ENCODE measurements at places on chromosomes 6 and 20.

DNA sequence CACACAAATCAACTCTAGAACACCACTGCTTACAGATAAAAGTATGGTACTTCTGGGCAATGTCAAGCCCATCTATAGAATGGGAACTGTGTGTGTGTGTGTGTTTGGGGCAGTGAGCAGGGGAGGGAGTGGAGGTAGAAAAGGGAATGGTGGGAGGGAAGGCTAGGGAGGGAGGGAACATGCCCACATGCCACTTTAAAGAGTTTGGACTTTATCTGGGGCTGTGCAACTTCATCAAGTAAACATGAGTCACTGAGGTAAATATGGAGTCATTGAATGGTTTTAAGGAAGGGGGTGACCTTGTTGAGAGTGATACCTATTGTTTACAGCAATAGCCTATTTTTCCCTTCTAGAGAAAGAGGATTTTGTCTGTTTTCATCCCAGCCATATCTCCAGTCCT is 22.5 kb upstream of the RNGTT start:
- DNase-seq: no peak

GRCh38 chr20:50508171-50508755 is 1.9 kb upstream of the PTPN1 start:
- DNase-seq: no peak

DNA sequence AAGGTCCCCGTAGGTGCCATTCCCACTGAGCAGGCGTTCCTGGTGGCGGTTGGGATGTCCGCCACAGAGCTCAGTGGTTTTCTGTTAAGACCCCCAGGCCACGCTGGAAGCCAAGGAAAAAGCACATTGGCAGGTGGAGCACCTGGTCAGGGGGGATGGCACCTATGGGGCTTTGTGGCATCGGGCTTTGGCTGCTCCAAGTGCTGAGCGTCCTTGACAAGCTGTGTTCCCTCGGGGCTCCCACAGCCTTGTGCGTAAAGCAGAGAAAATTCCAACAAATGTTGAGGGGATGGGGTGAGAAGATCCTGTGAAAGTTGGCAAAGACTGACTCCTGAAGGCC is 135.4 kb downstream of the JPH2 start:
- no peak for DNase-seq

DNA sequence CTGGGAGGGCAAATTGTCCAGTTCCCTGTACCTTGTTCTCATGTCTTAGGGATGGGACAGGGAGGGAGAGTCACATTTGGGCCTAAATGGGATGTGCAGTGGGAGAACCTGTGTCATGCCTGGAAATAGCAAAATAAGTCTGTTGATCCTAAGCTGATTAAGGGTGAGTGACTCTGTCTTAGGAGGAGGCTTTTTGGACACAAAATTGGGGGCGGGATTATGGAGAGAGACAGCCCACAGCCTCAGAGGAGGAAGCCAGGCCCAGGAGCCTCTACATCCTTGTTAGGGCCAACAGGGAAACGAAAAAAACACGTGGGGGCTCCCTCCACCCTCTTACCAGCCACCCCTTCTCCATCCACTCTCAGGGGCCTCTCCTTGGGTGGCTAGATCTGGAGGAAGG is 2.2 kb downstream of the KCNB1 start:
- DNase-seq: no peak

DNA sequence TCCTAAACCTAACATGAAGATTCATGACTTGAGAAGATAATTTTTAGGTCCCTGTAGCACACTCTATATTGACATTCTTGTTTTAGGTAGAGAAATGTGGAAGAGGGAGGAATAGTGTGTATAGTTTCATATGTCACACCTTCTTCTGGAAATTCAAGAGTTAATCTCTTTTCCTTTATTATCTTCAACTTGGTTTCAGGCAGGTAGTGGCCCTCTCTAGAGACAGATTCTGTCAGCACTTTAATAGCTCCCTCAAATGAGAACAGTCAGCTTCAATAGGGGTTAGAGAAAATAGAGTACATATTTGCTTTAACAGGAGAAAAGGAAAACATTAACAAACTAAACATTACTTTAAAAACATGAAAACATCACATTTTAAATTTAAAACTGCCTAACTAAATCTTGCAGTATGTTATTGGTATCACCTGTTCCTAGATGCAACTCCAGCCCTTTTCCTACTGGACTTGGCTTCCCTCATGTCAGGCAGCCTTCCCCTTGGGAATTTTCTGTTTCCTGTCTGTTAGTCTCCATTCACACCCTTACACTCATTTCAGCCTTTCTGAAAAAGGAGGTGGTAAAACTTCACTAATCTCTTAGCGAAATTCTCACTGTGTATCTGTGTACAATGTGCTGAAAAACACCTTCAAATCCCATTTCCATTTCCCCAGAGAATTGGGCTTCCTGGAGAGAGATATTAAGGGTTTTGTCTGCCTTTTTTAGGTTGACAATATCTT is 192.3 kb upstream of the RNF217 start:
- no peak for DNase-seq

GRCh38 chr6:73657201-73657600 is 3.4 kb upstream of the SLC17A5 start:
- no peak for DNase-seq

DNA sequence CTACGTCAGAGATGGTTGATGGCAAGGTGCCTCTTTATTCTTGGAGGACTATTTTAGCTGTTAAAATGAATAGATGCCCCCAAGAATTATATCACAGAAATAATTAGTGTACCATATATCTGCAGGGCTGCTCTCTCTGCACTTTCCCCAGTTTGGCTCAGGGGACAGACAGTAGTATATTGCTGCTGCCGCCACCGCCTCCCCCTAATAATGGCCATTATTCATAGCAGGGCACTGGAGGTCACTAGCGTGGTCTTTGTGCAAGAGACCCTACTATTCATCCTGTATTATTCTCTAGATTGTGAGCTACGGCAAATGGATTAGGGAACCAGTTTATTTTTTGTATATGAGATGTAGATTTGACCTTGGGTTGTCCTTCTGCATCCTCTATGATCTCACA is 11.0 kb downstream of the HDGFL1 start:
- DNase-seq: no peak

- DNase-seq: no peak
Measured at GRCh38 chr6:2751871-2752270, 1.1 kb upstream of the MYLK4 start.

DNA sequence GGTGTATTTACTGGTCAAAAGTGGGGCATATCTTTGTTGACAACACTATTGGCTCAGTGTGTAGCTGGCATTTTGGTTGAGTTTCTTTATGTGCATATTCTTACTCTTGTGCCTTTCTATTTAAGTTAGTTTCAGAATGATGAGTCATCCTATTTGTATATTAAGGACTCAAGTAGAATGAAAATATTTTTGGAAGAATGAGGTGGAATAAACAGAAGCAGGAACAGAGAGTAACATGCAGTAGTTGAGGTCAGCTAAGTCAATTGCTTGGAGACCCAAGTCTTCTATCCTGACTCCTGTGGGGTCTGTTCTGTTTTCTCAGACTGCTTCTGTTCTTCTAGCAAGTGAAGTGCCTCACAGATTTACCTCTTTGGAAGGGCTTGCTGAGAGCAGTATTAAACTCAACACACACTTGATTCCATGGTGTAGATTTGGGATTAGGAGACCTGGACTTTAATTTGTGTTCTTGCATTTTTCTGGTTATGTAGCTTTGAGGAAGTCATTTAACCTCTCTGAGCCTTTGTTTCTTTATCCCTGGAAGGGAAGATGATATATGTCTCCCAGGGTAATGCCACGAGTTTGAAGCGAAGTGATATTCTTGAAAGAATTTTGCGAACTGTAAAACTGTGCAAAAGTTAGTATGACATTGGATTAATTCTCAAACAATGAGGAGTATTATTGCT is 324.3 kb downstream of the QKI start:
- DNase-seq: no peak

GRCh38 chr6:161424421-161424820 is 150.6 kb upstream of the AGPAT4 start:
- no peak for DNase-seq

DNA sequence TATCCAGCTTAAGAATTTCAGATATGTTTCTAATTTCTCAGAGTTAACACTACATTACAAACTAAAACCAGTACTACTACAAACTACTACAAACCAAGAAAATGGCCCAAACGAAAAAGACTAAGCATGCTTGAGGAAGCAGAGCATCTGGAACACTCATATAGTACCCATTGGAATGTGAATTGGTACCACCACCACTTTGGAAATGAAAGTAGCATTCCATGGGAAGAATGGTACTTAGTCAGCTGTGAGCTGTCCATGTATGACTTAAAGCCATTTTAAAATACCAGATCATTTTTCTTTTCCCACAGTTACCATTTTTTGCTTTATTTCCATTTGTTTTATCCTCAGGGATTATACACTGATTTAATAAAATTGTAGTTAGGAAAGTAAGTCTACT is 30.5 kb downstream of the FBXO9 start:
- DNase-seq: no peak

DNA sequence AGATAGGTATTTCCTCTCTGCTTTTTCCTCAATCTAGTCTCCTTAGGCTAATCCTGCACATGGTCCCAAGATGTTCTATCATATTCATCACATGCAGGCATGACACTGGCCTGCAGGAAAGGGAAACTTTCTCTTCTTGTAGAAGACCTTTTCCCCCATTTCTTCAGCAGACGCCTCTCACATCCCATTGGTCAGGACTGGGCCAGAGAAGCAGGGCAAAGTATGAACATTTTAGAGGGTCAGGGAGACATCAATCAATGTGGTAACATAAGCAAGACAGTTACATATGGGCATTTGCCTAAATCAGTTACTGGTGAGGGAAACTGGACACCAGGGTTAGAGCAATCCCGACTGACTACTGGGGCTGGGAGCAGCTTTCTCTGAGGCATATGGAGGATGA is 90.1 kb downstream of the CRYBG1 start:
- DNase-seq: no peak

DNA sequence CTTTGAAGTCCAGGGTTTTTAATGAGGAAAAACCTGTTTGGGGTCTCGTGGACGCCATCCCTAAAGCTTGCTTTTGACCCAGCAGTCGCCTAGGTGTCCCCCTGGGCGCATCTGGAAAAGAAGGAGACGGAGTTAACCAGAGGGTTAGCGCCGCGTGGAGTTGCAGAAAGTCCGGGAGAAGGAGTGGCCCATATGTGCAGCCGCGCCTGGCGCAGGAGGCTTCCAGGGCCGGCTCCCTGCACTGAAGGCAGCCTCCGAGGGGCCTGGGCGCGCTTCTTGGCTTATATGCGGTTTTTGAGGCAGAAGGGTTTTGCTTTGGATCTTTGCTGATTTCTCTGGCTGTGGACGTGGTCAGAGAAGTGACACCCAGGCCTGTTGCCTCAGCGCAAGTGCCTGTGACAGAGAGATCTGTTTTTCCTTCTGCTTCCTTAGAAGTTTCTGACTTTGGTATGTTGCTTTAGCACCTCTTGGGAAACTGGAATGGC is 987 bp downstream of the TMEM181 start:
- DNase-seq: no peak

DNA sequence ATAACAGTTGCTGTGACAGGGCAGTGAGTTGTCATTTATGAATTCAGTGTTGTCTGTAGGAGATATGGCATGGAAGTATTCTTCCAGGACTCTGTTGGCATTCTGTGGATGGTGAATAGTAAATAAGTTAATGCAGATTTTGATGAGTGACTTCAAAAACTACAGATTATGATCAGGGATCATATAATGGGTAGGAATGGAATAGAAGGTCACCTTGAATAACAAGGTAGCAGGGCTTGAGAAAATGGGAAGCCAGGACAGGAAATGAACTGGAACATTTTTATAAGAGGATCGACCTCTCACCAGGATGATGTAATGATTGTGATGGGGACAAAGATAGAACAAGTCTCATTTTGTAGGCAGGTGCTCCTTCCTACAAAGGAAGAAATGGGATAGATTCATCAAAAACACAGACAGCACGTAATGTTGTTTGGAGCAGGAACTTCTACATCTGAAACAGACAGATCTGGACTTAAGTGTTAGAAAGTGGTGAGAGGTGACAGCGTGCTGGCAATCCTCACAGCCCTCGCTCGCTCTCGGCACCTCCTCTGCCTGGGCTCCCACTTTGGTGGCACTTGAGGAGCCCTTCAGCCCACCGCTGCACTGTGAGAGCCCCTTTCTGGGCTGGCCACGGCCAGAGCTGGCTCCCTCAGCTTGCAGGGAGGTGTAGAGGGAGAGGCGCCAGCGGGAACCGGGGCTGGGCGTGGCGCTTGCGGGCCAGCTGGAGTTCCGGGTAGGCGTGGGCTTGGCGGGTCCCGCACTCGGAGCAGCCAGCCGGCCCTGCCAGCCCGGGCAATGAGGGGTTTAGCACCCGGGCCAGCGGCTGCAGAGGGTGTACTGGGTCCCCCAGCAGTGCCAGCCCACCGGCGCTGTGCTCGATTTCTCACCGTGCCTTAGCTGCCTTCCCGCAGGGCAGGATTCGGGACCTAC is 30.8 kb upstream of the SSR1 start:
- DNase-seq: no peak

GRCh38 chr20:38212806-38213606 is 47.5 kb downstream of the KIAA1755 start:
- no peak for DNase-seq

- DNase-seq: no peak
Measured at GRCh38 chr20:20547221-20547875, 165.1 kb downstream of the RALGAPA2 start.

DNA sequence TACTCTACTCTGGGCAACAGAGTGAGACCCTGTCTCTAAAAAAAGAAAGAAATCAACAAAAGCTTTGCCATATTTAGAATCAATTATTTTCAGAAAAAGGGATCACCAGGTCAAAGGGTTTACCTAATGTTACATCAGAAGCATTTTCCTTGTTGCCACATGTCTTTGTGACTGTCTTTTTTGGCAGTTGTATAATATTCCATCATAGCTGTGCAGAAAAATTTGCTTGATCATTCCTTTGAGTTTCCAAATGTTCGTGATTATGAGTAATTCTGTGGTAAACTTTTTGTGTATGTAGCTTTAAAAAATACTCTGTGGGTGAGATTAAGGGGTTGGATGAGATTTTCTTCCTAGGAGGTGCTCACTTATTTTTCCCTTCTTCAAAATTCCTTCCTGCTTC is 26.4 kb downstream of the PNPLA1 start:
- no peak for DNase-seq

DNA sequence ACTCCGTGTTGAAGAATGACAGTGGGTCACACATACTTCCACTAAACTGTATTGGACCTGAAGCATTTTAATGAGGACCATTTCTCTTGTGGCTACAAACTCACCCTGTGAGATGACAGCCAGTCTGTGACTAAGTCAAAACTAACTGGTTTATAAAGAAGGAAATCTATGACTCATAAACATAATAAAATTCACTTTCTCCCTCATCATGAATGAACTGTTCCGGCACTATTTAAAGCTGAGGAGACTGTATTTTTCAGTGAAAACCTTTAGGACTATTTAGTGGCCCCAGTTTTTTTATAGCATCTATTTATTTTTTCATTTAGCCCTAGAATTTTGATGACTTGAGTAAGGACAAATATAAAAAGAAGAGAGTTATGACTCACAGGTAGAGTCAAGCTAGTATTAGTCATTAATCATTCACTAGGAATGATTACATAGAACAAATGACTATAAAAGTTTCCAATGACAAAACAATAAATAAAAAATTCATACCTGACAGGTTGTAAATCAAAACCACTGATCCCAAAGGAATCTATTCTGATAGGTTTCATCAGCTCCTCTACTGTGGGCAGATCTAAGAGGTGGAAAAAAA is 34.2 kb downstream of the CEP162 start:
- no peak for DNase-seq
